NCI-H1436 (cell line): ENCODE measurements at places on chromosomes 13 and 19.

DNA sequence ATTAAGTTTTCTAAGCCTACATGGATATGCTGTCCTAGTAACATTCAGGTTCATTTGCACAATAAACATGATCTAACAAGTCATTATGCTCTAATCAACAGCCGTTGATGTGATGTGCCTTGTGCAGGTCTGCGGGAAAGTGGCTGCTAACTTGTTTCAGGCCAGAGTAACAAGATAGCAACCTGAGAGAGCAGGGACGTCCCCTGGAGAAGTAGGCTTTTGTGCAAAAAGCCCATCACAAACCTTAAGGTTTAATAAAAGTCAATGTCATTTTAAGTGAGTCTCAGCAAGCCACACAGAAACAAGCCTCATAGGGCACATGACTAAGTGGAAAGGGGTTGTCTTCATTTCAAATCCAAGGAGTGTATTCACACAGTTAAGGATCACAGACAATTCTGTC, 17.6 kb downstream of the FOXO1 start:
- no peak for DNase-seq

DNA sequence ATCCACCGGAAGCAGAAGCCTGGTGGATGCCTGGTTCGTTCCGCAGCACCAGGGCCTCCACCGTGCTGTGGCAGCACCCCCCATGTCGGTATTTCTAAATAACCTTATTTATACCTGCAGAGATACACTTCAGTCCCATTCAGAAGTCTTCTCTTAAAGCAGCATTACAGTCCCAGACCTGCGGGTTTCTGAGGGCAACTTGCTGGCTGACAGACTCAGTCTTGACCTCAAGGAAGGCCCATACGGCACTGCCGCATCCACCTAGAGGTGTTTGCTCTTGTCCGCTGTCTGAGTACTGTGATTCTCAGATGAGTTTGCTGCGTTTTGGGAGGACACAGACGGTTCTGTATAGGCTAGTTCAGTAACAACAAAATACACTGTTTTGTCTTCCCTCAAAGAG, 16.9 kb upstream of the TEX29 start:
- no peak for DNase-seq

DNA sequence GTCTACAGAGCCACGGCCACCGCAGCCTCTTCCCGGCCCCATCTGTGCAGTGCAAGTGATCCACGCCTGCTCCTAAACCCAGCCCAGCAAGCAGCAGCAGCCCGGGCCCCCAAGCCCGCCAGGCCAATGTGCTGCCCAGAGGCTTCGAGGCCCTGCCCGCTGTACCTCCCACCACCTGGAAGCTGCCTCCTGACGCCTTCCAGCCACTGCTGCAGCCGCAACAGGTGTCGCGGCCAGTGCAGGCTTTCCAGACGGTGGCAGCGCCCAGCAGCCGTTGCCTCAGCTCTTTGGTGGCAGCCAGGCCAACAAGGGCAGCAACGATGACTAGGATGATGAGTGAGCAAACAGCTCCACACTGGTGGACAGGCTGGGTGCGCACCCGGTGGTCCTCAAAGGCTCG, 50.2 kb upstream of the TPM4 start:
- no peak for DNase-seq

- DNase-seq: no peak
Observed at GRCh38 chr13:28650284-28650683, 8.6 kb upstream of the POMP start.
